ENCODE measurements at places on chromosomes 12 and 14.

DNA sequence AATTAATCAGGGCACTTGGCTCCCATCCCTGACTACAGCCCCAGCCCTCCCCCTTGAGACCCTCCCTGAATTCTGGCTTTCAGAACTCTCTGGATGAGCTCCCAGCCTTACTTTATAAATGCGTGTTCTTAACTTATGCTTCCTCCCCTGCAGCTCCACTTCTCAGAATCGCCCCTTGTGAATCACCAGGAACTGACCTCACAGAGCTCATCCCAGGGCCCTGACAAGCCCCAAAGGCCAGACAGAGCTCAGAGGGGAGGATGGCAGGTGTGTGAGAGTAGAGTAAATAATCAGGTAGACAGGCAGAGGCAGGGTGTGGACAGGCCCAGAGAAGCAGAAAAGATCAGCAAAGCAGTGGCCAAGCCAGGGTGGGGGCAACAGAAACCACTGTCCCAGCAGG is 68.2 kb upstream of the FOXN3 start:
- DNase-seq, result no peak

DNA sequence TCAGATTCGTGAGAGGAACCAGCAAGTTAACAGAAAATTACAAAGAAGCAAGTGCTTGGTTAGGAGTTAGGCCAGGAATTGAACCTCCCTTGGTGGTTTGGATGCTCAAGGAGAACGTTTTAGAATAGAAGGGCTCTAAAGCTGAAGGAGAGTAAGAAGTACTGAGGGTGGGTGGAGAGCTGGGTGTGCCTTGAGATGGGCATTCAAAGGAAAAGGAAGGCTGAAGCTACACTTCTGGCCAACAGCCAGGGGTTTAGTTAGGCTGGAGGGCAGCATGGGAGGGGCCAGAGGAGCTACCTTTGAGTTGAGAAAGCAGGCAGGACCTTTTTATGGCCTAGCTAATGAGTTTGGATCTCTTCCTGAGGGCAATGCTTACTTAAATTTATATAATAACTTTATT is 421.2 kb downstream of the CCDC91 start:
- DNase-seq, result no peak

DNA sequence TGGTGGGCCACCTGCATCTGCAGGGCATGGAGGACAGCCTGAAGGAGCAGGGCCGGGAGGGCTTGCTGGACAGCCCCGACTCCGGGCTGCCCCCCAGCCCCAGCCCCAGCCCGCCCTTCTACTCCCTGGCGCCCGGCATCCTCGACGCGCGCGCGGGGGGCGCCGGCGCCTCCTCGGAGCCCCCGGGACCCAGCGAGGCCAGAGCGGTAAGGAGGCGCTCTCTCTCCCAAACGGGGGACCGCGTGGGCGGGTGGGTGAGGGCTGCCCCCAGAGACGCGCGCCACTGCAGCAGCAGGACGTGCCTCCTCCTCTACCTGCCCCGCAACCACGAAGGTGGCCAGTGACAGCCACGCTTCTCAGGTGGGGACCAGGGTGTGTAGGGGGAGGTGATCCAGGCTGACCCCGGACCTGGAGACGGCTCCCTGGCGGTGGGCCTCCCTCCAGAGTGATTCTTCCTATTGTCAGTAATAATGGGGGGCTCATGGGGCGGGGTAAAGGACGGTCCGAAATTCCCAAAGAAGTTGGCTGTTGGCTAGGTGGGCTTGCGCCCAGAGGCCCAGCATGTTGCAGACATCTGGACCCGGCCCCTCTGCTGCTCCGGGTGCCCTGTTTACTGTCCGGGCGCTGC is 652 bp downstream of the RFLNA start:
- DNase-seq, result no peak

- DNase-seq, result no peak
Measured at GRCh38 chr12:116087399-116087798, 190.1 kb downstream of the MED13L start.

DNA sequence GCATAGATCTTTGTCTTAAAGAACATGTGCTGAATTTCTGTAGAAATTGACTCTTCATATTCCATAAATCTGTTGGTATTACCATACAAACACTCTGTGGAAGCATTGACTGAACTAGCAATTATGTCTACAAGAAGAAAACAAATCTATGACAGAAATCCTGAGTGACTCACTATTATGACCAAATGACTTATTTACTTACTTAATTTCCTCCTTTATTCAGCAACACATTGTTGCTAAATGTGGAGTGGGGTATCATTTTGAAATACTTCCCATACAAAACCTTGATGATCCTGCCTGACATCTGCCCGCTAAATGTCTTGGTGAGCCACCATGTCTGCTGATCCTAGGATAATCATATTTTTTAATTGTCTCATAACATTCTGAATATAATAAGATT is 99.1 kb upstream of the SLCO1C1 start:
- DNase-seq, result no peak

DNA sequence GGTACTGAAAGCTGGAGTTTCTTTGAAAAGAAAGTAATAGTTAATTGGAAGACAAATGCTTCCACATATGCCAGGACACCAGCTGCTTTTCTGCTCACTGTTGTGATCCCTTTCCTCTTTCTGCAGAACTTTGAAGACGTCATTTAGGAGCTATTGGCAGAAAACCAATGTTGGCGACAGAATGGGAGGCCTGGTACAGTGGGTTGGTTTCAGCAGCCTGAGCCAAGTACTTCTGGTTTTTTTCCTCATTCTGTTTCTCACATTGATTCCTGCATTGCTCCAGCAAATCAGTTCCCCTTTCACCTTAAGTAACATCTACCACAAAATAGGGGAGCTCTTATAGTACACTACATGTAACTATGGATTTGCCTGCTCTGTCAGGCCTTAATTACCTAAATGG is 96.9 kb downstream of the FIGNL2 start:
- no peak for DNase-seq

DNA sequence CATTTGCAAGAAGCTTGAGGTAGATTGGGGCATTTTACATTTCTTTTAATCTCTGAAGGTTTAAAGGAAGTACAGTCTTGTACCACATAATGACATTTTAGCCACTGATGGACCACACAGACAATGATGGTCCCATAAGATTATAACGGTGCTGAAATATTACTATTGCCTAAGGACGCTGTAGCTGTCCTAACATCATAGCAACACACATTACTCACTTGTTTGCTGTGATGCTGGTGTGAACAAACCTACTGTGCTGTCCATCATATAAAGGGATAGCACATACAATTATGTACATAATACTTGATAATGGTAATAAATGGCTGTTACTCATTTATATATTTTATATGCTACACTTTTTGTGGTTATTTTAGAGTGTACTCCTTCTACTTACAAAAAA is 127.1 kb upstream of the CPNE8 start:
- no peak for DNase-seq

GRCh38 chr14:55097881-55098560 is 31.0 kb upstream of the LGALS3 start:
- DNase-seq, result no peak

DNA sequence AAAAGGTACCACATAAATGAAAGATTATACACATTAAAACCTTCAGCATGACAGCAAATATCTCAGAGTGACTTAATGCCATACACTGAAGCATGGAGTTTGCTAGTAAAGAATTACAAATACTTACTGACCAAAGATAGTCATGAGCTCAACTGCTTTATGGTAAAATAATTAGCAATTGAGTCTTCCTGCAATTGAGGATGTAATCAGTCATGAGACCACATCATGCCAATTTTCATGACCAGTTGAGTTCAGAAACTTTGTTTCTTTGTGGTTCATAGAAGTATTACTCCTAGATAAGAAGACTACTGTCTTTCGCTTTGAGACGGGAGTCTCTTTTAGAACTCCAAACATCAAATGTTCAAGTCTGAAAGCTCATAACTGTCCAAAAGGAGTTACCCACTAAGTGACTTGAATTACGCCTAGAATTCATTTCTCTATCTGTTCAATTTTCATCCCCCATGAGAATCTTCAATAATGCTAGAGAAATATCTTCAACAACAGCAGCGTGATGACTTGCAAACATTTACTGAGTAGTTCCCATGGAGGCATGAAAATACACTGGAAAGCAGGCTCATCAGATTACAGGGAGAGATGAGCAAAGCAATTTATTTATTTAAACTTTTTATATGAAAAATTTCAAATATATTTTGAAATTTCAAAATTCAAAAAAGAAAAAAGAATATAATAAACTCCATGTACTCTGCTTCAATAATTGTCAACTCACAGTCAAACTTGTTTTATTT is 120.0 kb downstream of the BTG1 start:
- DNase-seq, result no peak

DNA sequence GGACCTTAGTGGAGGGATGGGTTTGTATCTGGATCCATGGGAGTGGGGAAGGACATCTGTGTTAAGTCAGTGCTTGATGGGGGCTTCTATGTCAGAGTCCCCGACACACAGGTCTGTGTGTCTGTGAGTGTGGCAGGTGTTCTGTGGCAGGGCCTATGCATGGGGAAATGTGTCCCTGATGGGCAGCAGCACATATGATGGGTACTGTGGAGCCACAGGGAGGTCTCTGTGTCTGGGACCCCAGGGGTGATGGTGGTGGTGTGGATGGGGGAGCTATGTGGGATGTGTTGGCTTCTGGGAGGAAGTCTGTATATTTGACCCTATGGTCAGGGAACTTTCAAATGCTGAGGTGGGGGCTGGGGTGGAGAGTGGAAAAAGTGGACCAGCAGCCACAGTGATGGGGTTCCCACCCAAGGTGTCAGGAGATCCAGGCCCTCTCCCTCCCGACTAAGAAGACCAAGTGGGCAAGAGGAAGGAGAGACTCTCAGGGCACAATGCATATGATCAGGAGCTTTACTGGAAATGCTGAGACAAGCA is 16.5 kb downstream of the KRT7 start:
- no peak for DNase-seq

DNA sequence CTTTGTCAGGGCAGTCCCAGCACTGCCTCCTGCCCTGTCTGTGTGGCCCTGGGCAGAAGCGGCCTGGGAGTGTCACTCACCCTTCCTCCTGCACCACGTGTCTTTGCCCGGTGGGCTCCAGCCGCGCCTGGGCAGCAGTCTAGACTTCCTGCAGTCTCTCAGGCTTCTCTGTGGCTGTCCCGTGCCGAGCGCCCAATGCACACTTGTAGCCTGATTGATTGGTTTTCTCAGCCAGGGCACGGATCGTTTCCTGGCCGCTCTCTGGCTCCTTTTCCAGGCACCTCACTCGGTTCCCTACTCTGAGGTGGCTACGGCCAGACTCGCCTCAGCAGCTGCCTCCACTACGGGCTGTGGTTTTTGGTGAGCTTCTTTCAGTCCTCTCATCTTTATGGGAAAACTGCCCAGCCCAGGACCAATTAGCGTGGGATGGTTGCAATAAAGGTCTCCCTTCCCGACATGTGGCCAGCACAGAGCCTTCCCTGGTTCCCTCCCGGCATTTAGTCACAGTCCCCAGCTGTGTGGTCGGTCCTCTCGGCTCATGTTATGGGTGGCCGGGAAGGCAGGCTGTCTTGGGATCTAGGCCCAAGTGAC is 133.1 kb downstream of the CACNA1C start:
- DNase-seq, result peak; percentile 78

DNA sequence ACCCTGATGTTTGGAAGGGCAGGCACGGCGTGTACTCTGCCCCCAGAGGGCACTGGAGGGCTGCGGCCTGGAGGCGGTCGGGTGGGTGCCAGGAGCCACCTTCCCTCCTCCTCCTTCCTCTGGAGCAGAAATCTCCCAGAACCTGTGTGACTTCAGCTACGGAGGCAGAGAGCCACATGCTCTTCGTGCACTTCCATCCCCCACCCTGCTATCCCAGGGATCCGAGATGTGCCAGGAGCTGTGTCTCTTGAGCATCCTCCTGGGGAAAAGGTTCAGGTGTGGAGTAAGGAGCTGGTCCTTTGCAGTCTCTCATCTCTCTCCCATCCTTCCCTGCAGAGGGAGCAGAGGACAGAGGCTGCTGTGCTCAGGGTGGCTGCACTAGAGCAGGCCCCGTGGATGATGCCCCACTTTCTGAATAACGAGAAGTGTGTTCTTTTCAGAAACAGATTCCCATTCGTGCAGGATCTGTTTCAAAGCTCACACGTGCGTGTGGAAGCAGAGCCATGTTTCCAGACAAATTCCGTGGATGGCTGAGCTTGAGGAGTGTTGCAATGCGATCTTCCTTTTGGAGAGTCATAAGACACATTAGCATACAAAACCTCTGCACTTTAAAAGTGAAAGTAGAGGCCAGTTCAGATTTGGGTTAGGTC is 162.9 kb downstream of the ADGRD1 start:
- DNase-seq, result no peak

GRCh38 chr14:104393898-104394381 is 185.6 kb upstream of the C14orf180 start:
- DNase-seq, result no peak

DNA sequence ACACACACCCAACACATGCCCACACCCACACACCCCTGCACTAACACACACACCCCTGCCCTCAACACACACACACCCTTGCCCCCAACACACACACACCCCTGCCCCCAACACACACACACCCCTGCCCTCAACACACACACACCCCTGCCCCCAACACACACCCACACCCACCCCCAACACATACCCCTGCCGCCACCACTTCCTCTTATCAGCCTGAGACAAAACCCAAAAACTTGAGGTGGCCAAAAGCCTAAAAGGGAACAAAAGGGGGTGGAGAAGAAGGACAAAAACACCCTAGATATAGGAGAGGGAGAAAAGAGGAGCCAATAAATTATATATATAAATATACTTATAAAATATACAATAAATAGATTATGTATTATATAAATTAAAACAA is 9.1 kb upstream of the DEGS2 start:
- DNase-seq, result no peak

DNA sequence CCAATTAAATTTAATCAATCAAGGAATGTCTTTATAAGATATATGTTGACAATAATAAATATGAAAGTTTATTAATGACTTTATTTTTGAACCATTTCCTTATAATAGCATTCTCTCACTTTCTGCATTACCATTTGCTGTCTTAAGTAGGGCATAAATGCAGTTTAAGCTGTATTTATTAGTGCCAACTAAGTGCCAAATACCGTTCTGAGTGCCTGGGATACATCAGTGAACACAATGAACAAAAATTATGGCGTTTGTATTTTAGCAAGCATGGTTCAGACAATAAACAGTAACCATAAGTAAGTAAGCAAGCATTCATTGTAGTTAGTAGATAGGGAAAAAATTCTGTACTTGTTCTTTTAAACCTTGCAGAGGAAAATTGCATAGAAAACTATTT is 145.8 kb downstream of the FUT8 start:
- no peak for DNase-seq

- no peak for DNase-seq
Measured at GRCh38 chr12:101051151-101051550, 158.9 kb downstream of the SLC5A8 start.

- DNase-seq, result no peak
Measured at GRCh38 chr12:122846622-122847515, 11.6 kb downstream of the HIP1R start.

GRCh38 chr14:103257211-103257962 is 76.7 kb upstream of the EIF5 start:
- DNase-seq, result peak; percentile 12

All from SW480 (cell line).